Fibroblast of gingiva (primary cell): ENCODE measurements at places on chromosomes 16 and 17.

GRCh38 chr16:67825906-67826305, 16.2 kb upstream of the THAP11 start:
- no peak for DNase-seq

- no peak for DNase-seq
Measured at GRCh38 chr16:31004658-31005057, 5.8 kb downstream of the STX1B start.

- no peak for DNase-seq
Measured at GRCh38 chr16:31148896-31149295, 970 bp downstream of the PRSS36 start.

GRCh38 chr16:15966836-15967546, 17.6 kb downstream of the ABCC1 start:
- DNase-seq, result peak; percentile 68

- peak; percentile 58 for DNase-seq
Measured at GRCh38 chr17:1460233-1460632, 4.2 kb upstream of the CRK start.

GRCh38 chr17:7650509-7651096, at the start of gene ATP1B2:
ATP1B2 (plus strand) TSS chr17:7650926; CDS start chr17:7651519, 593 bp downstream.
- no peak for DNase-seq

DNA sequence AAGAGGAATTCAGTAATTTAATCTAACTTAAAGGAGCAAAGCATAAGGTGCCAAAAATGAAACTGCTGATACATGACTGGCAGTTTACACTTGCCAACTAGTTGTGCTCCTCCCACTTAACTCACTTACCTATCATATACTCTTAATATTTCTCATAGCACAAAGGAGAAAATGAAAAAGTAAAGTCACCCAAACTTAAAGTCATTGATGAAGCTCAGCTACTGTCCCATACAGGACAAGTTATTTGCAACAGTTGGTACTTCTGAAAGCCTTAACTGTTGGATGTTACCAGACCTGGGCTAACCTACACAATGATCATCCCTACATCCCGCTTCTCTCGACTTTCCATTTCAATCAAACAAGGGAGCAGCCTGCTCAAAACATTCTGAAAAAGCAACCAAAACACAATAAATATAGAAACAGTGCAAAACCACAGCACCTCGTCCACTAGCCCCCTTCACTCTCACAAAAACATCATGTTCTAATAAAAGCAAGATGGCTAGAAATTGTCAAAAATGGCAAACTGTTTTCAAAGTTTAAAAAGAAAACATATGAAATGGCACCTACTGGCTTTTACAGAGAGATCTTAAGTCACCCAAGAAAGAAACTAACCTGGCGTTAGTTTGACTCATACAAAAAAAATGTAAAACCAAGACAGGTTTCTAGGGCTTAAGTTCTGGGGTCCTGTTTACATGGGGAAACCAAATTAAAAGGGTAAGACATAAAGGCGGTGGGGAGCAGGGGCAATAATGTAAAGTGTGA, 868 bp downstream of the MED13 start:
- DNase-seq, result peak; percentile 19

DNA sequence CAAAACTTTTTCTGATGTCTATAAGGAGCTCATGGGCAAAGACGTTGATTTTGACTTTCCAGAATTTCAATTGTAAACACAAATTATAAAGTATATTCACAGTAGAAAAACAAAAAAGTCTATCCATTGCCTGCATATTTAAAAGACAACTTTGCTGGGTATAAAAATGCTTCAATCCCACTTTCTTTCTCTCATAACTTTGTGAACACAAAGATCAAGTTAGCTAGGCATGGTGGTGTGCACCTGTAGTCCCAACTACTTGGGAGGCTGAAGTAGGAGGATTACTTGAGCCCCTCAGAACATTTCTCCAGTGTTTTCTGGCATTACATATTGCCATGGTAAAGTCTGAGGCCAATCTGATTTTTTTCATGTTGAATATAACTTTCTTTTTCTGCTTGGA, 83.1 kb upstream of the AXIN2 start:
- DNase-seq, result no peak

DNA sequence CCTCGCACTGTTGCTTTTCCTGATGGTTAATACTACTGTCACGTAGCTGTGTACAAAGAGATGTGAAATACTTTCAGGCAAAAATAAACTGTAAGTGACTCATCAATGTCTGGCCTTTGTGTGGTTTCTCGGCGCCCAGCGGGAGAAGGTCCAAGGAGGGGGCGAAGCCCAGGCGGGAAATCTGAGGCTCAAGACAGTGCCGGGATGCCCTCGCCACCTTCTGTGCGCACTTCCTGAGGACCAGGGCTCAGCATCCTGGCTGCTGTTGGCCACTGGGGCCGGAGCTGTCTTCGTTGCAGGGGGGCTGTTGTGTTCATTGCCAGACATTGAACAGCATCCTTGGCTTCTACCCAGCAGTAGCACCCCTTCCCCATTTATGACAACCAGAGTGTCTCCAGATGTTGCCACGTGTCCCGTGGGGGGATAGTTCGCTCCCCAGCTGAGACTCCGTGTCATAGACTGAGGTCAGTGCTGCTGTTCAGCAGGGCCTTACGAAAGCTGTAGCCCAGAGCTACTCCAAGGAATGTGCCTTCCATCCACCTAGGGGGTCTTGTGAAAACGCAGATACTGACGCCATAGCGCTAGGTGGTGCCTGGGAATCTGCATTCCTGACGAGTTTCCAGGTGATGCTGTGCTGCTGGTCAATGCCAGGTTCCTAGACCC, 67.3 kb upstream of the PLCG2 start:
- peak; percentile 82 for DNase-seq

GRCh38 chr16:54540525-54541180, 254.1 kb upstream of the IRX3 start:
- DNase-seq, result no peak

GRCh38 chr17:78959803-78960202, 19.9 kb downstream of the LGALS3BP start:
- no peak for DNase-seq

- DNase-seq, result no peak
Measured at GRCh38 chr17:28519236-28519635, 13.1 kb downstream of the FOXN1 start.

DNA sequence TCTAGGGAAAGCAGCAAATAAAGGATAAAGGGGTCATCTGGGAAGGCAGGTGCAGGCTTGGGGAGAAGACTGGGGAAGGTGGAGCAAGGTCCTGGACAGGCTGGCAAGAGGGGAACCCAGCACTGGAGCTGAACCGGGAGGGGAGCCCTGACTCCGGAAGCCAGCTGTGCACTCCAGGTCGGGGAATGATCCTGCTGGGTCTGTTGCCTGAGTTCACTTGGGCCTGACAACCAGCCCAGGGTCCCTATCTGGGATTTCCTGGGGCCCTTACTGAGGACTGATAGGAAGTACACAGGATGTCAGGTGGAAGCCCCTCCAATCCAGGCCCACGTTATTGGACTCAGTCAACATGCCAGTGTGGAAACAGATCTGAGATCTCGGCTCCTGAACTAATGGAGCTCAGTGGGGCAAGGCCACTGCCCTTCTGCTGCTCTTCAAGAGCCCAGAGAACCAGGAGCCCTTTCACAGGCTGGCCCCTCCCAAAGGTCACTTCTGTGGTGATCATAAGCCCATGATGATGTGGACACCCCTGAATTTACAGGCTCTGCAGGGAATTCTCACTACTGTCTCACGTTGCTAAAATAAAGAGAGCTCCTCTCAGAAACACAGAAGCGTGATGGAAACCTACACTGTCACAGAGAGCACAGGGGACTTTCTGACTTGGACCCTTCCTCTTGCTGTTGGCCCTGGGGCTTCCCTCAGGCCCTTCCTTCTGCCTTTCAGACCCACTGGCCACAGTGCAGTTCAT, 19.9 kb upstream of the PITPNM3 start:
- no peak for DNase-seq

GRCh38 chr17:44079877-44080821, 9.6 kb downstream of the G6PC3 start:
- DNase-seq, result no peak

GRCh38 chr16:1097800-1098199, 1.8 kb upstream of the C1QTNF8 start:
- no peak for DNase-seq

DNA sequence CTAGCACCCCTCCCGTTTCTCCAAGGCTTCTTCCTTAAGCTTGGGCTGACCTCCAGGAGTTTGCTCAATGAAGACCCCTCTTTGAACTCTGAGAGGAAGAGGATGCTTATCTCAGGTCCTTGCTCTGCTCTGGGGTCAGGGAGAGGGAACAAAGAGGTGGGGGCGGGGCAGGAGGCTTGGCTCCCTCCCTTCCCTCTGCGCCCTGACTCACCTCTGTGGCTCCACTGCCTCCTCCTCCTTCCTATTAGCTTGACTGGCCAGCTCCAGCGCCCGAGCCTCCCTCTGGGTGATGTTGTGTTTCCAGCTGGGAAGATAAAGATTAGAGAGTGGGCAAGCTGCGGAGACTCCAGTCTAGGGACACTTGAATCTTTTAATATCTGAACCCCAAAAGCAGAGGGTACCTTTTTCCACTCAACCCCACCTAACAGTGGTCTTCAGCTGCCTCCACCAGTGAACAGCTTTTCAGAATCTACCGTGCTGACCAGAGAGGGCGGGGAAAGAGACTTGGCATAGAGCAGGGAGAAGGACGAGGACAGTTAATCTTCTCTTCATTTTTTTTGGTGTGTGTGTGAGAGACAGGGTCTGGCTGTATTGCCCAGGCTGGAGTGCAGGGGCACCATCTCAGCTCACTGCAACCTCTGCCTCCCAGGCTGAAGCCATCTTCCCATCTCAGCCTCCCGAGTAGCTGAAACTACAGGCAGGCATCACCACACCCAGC, 6.7 kb downstream of the GIP start:
- DNase-seq, result no peak

- DNase-seq, result no peak
Measured at GRCh38 chr16:67040166-67040565, 11.2 kb downstream of the CBFB start.

DNA sequence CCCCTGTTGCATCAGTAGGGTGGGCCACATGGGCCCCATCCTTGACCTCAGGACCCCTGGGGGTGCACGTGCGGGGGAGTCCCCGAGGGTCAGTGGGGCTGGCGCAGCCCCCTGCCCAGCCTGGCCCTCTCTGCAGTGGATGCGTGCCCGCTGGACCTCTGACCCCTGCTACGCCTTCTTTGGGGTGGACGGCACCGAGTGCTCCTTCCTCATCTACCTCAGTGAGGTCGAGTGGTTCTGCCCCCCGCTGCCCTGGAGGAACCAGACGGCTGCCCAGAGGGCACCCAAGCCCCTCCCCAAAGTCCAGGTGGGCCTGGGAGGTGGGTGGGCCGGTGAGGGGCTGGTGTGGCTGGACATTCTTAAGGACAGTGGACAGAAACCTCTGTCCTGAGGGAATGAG, 35.9 kb downstream of the MGAT5B start:
- no peak for DNase-seq

GRCh38 chr17:82116246-82116645, 18.2 kb upstream of the FASN start:
- DNase-seq, result no peak
